Endothelial cell (in vitro differentiated cells): ENCODE measurements at places on chromosomes 7 and 10. TPM values are rescaled to one million over a fixed set of nuclear protein-coding genes. Genes with fewer than 3 reads are reported as not detected.
A peak's percentile ranks its signal among the peaks of the same experiment; 100 is the strongest.

BMPR1A gene
- 20.8 TPM for total RNA-seq

NOS3 gene
- total RNA-seq, result 102 TPM

OR2A42 gene
- 0.08 TPM for total RNA-seq

NEBL gene
- total RNA-seq, result 1.7 TPM

PNLIP gene
- not detected for total RNA-seq

SPDYE1 gene
- not detected for total RNA-seq

OPN4 gene
- not detected for total RNA-seq

VAX1 gene
- total RNA-seq, result 26.3 TPM

ODAD2 gene
- 3.9 TPM for total RNA-seq

ZNF786 gene
- total RNA-seq, result 19.0 TPM

LAMB4 gene
- 1.1 TPM for total RNA-seq

CTAGE4 gene
- total RNA-seq, result 3.3 TPM

HTR5A gene
- 0.08 TPM for total RNA-seq

AGK gene
- 32.0 TPM for total RNA-seq

HOXA5 gene
- total RNA-seq, result 0.59 TPM

DNA sequence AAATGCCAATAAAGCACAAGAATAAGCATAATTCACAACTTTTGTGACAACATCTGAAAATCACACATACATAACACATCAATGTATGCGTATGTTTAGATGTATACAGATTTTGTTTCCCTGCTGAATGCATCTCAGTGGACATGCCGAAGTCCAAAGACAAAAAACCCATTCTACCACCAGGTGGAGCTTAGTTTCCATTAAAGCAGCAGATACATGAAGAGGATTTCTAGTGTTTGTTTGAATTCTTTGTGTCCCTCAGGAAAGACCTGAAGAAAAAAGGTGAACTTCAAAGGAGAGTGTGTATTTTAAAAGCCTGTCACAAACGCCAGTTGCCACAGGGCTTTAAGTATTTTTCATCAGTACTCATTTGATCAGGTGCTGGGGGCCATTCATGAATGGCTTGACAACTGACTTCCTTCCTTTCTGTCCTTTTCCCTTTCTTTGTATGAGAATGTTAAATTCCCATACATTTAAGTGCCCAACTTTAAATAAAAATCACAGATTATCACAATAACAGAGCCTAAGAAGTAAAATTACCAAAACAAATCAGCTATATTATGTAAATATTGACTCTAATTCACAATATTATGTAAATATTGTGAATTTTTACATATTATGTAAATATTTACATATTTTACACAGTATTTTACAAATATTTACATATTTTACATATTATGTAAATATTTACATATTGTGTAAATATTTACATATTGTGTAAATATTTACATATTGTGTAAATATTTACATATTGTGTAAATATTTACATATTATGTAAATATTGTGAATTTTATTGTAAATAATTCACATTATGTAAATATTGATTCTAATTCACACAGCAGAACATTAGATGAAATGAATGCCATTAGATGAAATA lies 343.0 kb downstream of the CRPPA start:
- DNase-seq, result peak; percentile 49

GRCh38 chr10:30313579-30314350 lies 35.3 kb downstream of the MTPAP start:
- DNase-seq, result no peak

DNA sequence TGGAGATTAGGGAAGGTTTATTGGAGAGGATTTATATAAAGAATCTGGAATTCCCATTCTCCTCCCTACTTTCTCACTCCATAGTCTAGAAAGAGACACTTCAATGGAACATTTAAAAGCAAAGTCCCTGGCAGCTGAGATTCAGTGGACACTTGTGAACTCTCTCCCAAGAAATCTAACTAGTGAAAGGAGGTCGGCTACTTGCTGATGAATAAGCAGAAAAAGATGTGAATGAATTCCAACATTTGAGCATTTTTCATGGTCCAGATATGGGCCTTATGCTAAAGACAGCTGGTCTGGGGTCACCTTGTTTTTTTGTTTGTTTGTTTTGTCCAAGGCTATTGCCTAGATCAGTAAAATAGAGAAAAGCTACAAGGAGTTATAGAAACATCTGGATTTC lies 141.1 kb upstream of the LRRTM3 start:
- no peak for DNase-seq

DNA sequence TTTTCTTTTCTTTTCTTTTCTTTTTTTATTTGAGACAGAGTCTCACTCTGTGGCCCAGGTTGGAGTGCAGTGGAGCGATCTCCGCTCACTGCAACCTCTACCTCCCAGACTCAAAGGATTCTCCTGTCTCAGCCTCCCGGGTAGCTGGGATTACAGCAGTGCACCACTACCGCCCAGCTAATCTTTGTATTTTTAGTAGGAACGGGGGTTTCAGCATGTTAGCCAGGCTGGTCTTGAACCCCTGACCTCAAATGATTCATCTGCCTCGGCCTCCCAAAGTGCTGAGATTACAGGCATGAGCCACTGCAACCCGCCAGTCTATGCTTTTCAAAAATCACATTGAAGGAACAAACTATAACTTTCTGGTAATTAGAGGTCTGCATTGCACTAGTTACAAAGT lies 2.4 kb downstream of the USP6NL start:
- no peak for DNase-seq

GRCh38 chr10:108413954-108414353 lies 1249.4 kb upstream of the SORCS1 start:
- no peak for DNase-seq

DNA sequence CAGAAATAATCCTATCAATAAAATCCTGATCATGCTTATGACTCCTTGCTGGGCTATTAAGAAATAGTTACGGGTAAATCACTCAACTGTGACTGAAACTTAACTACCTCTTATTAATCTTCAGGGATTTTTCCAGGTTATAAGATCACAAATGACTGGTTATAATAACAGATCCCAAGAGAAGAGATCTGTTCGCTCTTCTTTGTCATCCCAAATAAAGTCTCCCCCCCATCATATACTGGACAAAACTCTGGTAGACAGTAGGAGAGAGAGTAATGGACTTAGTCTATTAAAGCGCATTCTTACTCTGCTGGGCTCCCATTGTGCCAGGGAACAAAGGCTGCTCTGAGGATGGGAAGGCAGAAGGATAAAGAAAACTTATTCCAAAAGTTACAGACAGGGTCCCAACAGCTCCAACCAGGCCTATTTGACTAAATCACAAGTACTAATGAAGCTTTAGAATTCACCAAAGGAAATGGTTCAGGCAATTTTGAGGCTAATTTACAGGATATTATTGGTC lies 233.7 kb downstream of the DGKI start:
- DNase-seq, result no peak

GRCh38 chr10:79985481-79986072 lies 36.7 kb upstream of the SFTPD start:
- DNase-seq, result no peak

- no peak for DNase-seq
Measured at GRCh38 chr7:105339404-105340323, 49.1 kb downstream of the SRPK2 start.

DNA sequence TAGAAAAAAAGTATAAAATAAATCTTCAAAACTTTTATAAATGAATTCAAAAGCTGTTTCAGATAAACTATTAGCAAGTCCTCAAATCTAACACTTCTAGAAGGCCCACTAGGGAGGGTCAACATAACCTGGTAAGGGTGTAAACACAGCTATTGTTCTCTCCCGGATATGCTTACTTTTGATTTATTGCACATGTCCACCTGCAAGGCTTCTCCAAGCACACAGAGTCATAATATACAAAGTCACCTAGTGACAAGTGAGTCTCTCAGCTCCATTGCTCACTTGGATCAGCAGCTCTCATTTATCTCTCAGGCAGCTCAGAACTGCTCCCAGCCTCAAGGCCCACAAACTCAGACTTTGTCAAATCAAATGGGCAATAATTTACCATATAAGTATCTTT lies 44.0 kb upstream of the COL1A2 start:
- no peak for DNase-seq

GRCh38 chr7:102310414-102310815 lies 23.7 kb downstream of the SH2B2 start:
- no peak for DNase-seq

GRCh38 chr10:7515439-7515838 lies 104.6 kb upstream of the SFMBT2 start:
- no peak for DNase-seq

- no peak for DNase-seq
Measured at GRCh38 chr10:52801947-52802346, 29.4 kb upstream of the MBL2 start.

DNA sequence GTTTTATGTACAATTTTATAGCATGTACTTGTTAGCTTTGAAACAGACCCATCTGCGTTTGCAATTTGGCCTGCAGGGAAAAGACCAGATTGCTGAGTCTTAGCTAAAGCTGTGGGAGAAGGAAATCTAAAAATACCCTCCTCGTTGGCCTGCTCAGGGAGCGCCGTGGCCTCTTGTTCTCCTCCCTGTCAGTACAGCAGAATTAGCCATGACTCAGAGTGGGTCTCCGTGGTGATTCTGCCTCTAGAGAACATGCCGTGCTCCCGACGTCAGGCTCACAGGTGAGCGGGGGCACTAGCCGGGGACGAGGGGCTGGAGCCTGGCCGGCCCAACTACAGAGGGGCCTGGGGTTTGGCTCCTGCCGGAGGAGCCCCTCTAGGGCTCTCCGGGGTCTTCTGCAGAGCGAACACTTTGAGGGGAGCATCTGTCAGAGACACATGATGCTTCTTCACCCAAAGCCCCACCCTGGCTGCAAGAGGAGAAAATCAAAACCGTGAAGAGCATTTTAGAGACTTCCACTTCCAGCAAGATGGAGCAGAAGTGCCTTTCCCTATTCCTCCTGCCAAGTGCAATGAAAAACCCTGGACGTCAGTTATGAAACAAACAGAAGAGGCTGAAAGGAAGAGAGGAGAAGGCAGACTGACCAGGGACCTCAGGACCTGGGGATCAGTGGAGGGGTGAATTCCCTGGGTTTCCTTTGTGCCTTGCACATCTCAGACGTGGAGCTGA lies 98.9 kb downstream of the LHPP start:
- DNase-seq, result no peak

GRCh38 chr10:68096913-68097516 lies 12.3 kb upstream of the MYPN start:
- DNase-seq, result no peak

- no peak for DNase-seq
Measured at GRCh38 chr7:150917969-150918368, 60.2 kb downstream of the KCNH2 start.

- no peak for DNase-seq
Measured at GRCh38 chr10:74081941-74082718, 68.5 kb downstream of the AP3M1 start.

GRCh38 chr10:99344715-99345114 lies 15.6 kb downstream of the CNNM1 start:
- DNase-seq, result no peak

- no peak for DNase-seq
Measured at GRCh38 chr10:16890691-16891090, 73.5 kb upstream of the RSU1 start.

DNA sequence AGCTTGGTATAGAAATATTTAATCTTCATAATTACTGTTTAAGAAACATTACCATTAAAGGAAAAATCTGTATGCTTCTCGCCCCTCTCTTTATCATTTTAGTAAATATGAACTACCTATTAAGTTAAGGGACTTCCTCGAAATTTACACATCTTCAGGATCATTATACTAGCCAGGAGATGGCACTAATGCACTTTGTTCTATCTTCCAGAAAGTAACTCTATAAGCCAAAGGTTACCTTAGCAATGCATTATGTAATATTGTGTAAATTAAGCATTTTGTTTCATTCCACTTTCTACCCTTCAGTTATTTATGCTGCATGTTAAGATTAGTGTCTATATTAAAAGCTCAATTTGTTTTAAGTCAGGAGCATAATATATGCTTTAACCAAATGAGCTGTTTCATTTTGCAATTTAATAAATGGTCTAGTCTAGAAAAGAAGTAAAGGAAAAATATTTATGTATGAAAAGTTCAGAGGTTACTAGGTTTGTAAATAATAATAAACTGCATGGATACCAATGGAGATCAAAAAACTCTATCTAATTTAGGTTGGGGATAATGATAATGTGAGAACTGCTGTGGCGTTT lies 128.5 kb downstream of the ANKRD7 start:
- DNase-seq, result no peak

- DNase-seq, result no peak
Measured at GRCh38 chr10:61471491-61471890, 18.3 kb upstream of the TMEM26 start.

- no peak for DNase-seq
Measured at GRCh38 chr10:123492016-123492415, 174.1 kb upstream of the GPR26 start.

DNA sequence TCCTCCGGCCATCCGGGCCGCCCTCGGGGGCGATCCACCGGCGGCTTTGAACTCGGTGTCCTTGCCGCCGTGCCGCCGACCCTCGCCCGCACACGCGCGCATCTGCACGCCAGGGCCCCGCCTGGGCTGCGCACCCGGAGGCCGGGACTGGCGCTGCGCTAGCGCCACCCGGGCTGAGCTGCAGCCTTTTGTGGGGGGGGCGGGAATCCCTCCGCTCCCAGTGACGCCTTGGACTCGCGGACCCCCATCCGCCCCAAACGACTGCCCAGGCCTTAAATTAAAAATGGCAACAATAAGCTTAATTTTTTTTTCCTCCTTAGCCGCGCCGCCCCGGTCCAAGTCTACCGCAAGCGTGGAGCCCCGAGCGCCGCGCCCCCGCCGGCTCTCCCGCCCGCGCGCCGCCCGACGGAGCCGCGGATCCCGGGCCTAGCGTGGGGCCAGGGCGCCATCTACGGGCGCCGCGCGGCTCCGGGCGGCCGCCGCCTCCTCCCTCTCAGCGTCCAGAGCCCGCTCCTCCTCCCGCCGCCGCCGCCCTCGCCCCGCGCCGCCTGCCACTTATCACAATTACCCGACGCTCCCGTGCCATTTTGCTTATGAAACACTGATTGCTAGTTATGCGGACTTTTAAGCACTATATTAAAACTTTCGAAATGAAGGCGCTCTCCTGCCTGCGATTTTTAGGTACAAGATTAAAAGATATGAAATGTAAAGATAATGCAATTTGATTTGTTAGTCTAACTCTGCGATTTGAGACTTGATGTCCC lies 7.5 kb upstream of the EBF3 start:
- peak; percentile 78 for DNase-seq

GRCh38 chr7:33853361-33854062 lies 51.8 kb upstream of the BMPER start:
- DNase-seq, result no peak

- no peak for DNase-seq
Measured at GRCh38 chr10:63421591-63421990, 44.2 kb downstream of the JMJD1C start.

- DNase-seq, result no peak
Measured at GRCh38 chr10:89942217-89942616, 240.8 kb downstream of the KIF20B start.

GRCh38 chr7:97226541-97226940 lies 109.0 kb downstream of the SDHAF3 start:
- DNase-seq, result no peak

GRCh38 chr7:128941323-128941890 lies 3.7 kb downstream of the IRF5 start:
- DNase-seq, result no peak

- DNase-seq, result no peak
Measured at GRCh38 chr7:68642727-68643126, 955.5 kb upstream of the AUTS2 start.

- DNase-seq, result peak; percentile 27
Measured at GRCh38 chr7:104096683-104097082, 107.2 kb upstream of the RELN start.

GRCh38 chr10:66832781-66833422 lies 92.9 kb upstream of the LRRTM3 start:
- no peak for DNase-seq

GRCh38 chr7:3825491-3825890 lies 524.4 kb downstream of the SDK1 start:
- no peak for DNase-seq
